Effector CD4-positive, alpha-beta T cell (primary cell): ENCODE measurements at places on chromosomes 4 and X.

GRCh38 chrX:45758319-45758718 is 557.6 kb upstream of the DIPK2B start:
- no peak for DNase-seq

GRCh38 chr4:45353161-45353560 is 626.8 kb upstream of the GNPDA2 start:
- no peak for DNase-seq

DNA sequence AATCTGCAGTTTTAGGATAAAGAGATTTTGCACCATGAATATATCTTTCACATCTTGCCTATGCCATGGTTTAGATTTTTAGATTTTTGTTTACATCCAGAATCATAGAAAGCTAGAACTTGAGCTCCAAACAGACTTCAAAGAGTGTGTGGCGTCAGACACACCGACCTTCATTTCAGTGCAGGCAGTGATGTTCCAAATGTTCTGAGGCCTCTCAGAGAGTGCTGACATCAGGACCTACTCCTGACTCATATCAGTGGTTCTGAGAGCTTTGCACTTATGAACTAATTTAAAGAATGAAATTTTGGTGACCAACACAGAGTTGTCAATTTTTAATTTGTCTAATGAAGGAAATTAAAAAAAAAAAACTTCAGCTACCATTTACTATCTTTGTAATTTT is 18.3 kb downstream of the CXCR3 start:
- DNase-seq: no peak

DNA sequence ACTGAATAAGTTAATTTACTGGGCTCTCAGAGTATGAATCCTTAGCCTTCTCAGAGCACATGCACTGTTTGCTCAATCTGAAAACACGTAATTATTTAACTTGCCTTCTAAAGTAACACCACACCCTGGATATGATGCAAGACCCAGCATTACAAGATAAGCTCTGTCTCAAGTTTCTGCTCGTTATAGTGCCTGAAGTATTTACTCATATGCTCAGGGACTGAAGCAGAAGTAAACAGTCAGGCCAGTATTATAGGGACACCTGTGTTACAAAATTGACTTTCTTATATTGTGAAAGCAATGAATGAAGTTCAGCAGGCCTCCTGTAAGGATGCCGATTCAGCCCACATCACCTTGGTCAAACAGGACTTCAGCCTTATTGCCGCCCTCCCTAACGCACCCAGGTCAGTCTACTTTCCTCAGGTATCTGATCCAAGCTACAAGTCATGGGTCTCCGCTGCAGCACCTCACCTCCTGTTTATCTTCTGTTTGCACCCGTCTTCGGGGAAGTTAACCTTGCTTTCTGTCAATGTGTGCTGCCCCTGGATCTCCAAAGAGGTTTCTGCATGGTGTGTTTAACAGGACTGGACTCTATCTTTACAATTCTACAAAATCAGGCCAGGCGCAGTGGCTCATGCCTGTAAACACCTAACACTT is 42.8 kb upstream of the KLF3 start:
- no peak for DNase-seq

DNA sequence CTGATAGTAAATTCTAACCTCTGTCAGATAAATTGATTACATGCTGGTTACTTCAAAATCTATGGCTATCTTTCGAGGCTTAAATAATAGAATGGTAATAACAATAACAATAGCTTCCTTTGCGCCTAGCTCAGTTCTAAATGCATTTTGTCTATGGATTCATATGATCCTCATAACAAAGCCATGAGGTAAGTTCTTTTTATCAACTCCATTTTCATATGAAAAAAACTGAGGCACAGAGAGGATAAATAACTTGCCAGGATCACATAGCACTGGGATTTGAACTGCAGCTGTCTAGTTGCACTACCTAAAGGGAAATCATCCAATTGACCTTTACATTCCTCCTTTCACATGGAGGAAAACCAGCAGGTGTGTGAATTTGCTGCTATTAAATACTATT is 108.6 kb upstream of the ARX start:
- no peak for DNase-seq

DNA sequence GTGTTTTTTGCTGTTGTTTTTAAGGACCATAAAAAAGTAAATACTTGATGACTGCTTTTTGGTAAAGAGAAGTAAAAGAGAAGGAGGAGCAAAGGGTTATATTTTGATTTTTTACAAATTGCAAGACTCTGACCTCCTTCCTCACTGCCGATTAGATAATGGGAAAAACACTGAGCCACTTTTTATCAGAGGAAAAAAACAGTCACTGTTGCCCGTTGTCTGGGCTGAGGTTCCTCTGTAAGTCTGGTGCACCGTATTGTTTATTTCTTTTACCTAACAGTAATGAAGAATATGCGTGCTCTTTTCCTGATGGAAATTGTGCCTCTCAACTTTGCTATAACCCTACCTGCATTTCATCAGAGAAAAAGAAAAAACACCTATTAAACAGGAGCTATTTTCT is 178.7 kb upstream of the EMCN start:
- DNase-seq: no peak

- DNase-seq: no peak
These were observed 700.5 kb upstream of the AGA start for GRCh38 chr4:178142724-178143123.

DNA sequence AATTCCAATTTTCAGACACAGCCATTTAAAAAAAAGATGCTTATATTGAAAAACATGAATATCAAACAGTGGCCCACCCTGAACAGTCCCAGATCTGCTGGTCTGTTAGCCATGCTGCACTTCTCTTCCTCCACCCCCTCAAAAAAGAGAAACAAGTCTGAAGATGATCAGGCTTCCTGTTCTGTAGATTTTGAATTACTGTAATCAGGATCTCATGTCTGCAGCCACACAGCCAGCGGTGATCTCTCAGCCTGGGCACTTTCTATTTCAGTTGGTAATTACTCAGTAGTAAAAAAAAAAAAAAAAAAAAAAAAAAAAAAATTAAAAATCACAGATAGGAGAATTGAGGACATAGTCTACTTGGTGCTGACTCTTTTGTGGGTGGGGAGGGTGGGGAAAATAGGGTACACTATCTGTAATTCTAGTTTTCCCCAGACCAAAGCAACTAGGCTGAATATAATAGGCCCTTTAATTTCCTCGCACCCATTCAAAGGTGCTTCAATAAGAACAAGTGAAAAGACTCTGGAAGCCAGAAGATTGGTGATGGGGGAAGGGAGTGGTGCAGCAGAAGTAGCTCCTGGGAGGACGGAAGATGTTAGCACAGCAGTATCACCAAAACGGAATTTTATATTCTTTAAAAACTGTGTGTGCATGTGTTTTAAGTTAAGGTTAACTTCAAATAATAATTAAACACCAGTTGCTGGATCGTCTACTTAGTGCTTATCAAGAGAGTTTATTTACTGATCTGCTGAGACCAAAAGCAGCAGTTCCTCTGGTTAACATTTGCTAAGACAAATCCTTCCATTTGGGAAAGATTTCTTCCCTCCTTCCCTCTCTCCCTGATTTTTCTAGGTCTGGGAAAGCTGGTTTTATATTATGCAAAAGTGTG is 47.0 kb downstream of the SPRY1 start:
- DNase-seq: no peak

GRCh38 chr4:11497212-11497806 is 68.6 kb upstream of the HS3ST1 start:
- DNase-seq: no peak

DNA sequence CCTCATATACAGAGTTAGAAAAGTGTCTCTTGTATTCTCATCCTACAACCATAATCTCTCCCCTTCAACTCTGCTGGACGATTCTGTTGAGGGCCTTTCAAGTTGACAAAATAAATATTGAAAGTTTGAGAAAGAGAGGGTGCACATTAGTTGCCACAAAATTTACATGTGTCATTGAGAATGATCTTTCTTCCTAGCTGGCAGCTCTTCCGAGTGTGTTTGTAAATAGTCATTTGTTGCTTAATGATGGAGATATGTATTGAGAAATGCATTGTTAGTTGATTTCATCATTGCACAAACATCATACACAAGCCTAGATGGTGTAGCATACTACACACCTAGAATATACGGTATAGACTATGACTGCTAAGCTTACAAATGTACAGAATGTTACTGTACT is 632.8 kb upstream of the AMOT start:
- no peak for DNase-seq

DNA sequence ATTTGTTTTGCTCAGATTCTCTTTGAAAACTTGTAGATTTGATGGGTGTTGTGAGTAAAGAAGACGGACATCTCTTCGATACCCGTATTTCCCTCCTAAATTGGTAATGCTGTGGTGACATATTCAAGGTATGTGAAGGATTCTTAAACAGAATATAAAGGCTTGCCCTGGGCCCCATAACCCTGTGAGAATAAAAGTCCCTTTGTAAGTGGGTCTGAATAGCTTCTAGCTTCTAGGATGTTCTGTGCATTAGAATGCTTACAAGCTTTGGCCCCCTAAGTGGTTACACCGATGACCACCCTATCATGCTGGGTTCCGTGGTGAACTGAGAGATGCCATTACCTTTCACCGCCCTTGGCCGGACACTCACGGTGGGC is 574 bp upstream of the MOB1B start:
- no peak for DNase-seq

- no peak for DNase-seq
These were observed 443.4 kb downstream of the BCOR start for GRCh38 chrX:39654183-39654925.

DNA sequence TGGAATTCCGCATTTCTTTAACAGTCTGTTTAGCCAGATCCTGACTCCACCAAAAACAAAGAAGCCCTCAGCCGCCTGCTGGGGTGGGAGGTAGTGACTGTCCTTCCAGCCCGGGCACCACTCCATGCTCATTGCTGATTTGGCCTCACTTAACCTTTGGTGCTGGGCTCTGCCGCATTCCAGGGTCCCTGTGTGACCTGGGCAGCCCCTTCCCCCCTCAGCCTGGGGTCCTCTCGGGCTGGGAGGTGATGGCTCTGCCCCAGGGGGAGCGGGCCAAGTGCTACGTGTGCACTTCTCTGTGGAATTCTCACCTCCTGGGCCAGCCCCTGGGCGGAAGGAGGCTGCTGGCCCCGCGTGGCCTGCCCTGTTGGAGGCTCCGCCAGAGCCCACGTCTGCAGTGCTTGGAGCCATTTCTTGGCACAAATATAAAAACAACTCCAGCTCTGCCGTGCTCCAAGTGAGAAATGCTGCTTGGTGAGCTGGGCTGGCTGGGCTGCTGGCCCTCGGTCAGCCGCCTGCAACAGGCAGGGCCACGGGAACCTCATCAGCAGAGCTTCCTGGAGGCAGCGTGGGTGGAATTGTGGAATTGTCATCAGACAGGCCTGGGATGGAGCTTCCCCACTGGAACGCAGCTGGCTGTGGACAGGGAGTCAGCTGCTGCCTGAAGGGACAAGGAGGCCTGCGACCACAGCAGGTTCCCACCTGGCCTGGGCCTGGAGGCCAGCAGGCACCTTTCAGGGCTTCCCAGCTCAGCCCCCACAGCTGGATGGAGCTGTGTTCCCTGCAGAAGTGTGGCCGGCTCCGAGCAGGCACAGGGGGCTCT is 66.0 kb downstream of the TRMT44 start:
- no peak for DNase-seq

GRCh38 chr4:133856731-133857355 is 344.7 kb downstream of the PABPC4L start:
- no peak for DNase-seq

DNA sequence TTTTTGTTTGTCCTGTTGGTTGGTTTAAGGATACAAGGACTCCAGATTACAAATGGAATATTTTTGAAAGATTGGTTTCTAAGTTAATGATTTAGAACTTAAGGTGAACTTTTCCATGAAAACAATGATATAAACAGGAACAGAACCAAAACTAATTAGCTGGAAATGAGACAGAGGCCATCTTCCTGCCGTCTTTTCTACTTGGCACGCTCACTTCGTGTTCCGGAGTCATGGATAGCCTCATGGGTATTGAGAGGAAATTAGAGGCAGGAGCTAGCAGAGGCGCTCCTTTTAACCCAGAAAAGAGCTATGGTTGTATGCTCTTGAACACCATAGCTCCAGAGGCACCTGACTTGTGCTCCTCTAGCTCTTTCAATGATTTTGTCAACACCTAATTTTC is 2.4 kb downstream of the FAM241A start:
- no peak for DNase-seq

DNA sequence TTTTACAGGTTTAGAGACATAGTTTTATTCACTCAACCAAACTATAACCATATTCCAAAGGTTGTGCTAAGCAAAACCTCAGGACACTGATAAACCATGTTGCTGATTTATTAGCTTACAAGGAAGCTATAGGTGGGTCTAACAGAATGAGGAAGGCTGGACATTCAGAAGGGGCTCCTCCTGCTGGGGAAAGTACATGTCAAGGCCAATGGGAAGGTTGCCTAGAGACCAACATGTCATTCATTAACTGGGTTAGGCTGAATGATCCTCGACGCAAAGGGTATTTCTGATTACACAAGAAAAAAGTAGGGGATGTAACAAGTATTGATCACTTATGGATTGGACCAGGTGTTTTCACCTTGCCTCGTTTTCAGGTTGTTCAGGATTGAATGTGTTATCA is 30.3 kb downstream of the SLC10A6 start:
- no peak for DNase-seq

GRCh38 chr4:105858466-105859040 is 36.7 kb upstream of the NPNT start:
- DNase-seq: no peak

DNA sequence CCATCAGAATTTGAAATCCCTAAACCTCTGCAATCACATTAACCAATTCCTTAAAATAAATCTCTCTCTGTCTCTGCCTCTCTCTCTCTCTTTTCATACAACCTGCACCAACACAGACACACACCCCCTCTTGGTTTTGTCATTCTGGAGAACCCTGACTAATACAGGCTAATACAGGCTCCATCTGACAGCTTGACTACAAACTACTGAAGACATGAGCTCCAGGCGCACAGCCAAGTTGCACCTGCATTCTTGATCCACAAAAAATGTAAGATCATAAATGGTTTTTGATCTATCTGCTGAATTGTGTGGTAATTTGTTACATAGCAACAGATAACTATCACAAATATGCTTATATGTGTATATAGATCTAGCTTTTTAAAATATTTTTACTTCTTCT is 2414.2 kb downstream of the PCDH7 start:
- DNase-seq: no peak

GRCh38 chrX:40031911-40032310 is 65.8 kb downstream of the BCOR start:
- DNase-seq: no peak

DNA sequence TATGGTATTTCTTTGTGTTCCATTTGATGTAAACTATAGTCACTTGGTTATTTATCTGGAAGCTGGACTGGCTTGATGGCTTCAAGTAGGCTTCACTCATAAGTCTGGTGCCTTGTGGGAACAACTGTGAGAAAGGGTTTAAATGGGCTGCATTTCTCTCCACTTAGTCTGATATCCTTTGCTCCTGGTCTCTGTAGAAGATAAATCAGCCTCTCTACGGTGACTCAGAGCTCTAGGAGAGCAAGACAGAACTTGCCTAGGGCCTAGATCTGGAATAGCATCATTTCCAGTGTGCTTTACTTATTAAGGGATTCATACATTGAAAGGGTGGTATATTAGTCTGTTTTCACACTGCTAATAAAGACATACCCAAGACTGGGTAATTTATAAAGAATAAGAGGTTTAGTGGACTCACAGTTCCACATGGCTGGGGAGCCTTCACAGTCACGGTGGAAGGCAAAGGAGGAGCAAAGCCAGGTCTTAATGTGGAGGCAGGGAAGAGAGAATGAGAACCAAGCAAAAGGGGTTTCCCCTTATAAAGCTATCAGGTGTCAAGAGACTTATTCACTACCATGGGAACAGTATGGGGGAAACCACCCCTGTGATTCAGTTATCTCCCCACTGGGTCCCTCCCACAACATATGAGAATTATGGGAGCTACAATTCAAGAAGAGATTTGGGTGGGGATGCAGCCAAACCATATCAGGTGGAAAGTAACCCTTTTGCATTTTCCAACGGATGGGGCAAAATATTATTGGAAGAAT is 1746.4 kb upstream of the PCDH7 start:
- DNase-seq: no peak
